ENCODE measurements at places on chromosomes 1 and 21. TPM values are rescaled to one million over a fixed set of nuclear protein-coding genes. Genes with fewer than 3 reads are reported as not detected.

CFHR5 gene
- not detected for total RNA-seq

INTS11 gene
- total RNA-seq: 81.0 TPM

HJV gene
- total RNA-seq: not detected

FLG2 gene
- not detected for total RNA-seq

CACNA1S gene
- not detected for total RNA-seq

- peak; percentile 39 for DNase-seq
These were observed 160.4 kb downstream of the HLX start for GRCh38 chr1:221039616-221040015.

GRCh38 chr21:31665397-31665796, 5.9 kb downstream of the SOD1 start:
- DNase-seq: no peak

DNA sequence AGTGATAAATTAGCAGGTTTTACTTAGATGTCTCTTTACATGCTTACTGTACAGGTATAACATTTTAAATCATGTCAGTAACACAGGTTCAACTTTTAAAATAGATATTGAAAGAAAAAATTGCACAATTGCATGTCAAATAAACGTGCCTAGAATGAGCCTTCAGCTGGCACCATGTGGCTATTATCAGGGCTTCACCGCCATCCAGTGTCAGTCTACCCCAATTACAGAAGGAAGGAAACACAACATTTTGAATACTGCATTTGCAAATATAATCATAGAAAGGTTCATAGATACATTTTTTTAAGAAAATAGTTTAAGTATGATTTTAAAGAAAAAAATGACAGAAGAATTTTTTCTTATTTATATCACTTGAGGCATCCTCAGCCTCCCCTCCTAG, 47.5 kb upstream of the SERTAD4 start:
- no peak for DNase-seq

DNA sequence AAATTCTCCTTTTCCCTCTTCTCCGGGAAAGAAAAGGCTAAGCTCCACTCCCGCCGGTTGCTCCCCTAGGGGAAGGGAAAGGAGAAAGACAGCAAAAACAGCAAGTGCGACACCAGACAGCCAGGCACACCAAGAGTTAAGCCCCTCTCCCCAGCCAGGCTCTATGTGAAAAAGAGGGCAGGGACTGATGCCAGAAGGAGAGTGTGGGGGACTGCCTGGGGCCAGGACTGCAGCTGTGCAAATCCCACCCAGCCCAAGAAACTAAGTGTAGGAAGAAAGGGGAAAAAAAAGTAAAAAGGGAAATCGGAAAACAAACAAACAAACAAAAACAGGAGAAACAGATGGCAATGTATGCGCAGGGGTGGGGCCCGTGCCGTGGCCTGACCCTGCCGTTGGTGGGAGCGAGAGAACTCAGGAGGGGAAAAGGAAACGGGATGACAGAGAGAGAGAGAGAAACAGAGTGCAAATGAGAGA, 27.7 kb upstream of the FMO1 start:
- DNase-seq: peak; percentile 86

DNA sequence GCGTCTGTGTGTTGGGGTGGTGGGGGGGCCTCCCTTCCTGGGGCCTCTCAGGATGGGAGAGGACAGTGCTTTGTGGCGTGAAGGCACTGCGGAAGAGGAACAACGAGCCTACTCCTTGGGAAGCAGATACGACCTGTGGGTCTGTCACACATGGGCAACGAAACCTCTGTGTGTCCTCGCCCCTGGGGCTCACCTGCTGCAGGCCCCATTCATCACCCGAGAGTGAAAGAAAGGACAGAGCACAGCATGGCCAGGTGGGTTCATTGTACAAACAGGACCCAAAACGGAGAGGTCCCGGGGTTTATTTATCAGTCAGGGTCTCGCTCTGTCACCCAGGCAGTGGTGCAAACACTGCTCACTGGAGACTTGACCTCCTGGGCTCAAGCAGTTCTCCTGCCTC, 40.1 kb upstream of the LIN9 start:
- no peak for DNase-seq

GRCh38 chr1:203056516-203056915, 29.3 kb downstream of the MYOG start:
- no peak for DNase-seq

Measured in SJSA1 (cell line).